ENCODE measurements at places on chromosomes 7 and 10. TPM values are rescaled to one million over a fixed set of nuclear protein-coding genes. Genes with fewer than 3 reads are reported as not detected.

GRCh38 chr7:136079478-136079892, 102.3 kb upstream of the MTPN start:
- no peak for DNase-seq
- H3K4me3 ChIP-seq, result no peak overlapping the region
- no peaks in the 10 kb centered on the region for H3K27me3 ChIP-seq
- no peaks in the 10 kb centered on the region for H3K36me3 ChIP-seq

DOCK1 gene
- 43.5 TPM for total RNA-seq

GRCh38 chr10:32972460-32972859, 14.4 kb upstream of the ITGB1 start:
- no peaks in the 10 kb centered on the region for H3K36me3 ChIP-seq
- H3K27me3 ChIP-seq, result no peaks in the 10 kb centered on the region
- H3K4me1 ChIP-seq, result no peaks in the 10 kb centered on the region
- no peak overlapping the region for H3K27ac ChIP-seq
- no peak for DNase-seq

DNA sequence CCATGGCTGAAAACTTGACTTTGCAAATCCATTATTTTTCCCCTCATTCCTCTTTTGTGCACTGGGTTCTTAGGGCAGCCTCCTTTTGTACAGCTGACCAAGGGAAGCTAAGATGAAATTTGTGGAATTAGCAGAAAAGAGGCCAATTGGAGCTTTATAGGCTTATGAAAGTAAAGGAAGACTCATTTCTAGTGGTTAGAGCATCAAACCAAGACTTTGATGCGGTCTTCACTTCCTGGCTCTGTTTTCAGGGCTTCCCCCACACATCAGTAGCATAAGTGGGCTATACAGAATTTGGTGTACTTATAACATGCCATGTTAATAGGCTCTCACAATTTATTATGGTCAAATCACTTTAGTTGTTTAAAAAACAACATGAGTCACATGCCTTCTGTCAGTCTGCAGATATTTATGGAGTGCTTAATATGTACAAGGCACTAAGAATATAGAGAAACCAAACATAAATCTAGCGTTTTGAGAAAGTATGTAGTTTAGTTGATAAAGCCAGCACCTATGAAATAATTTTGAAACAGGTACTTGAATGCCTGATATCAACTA, 5.7 kb downstream of the AUTS2 start:
- H3K27me3 ChIP-seq, result no peaks in the 10 kb centered on the region
- no peaks in the 10 kb centered on the region for H3K36me3 ChIP-seq
- H3K27ac ChIP-seq, result no peak overlapping the region
- H3K4me1 ChIP-seq, result peaks cover 21% of the 10 kb centered on the region
- no peak overlapping the region for H3K4me3 ChIP-seq

DNA sequence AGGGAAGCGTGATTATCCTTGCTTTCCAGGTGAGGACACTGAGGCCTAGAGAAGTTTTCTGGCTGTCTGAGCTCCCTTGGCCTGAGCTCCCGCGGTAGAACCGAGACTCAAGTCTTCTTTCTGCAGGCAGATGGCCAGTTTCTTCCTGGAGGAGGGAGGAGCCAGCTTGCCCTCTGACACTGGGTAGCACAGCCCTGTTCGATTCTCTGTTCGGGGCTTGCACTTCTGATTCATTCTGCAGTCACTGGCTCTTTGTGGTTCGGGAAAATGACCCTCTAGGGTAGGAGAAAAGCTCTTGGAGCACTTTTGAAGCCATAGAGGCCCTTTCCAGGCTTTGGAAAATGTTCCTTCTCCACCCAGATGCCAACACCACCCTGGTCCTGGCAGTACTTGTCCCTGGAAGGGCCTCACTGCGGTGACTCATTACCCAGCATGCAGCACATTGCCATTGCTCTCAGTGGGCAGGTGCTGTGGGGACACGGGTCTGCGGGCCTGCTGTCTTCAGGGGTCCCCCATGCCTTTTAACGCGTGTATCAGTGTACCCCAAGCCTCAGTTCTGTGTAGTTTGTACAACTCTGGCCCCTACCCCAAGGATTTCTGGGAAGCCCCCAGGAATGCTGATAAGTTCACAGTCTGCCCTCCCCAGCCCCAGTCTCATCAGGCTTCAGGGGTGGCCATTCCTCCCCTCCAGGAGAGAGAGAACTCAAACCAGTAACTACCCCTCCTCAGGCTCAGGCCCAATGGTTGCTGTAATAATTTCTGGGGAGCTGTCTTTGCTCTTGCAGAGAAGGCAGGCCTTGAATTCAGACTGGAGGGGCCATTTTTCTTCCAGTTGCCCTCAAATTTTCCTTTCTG, 11.9 kb downstream of the CHST3 start:
- DNase-seq, result peak; percentile 49
- no peak overlapping the region for H3K4me3 ChIP-seq
- peak overlapping the region; percentile 87 for H3K27ac ChIP-seq
- H3K27me3 ChIP-seq, result no peaks in the 10 kb centered on the region
- H3K36me3 ChIP-seq, result peaks cover 6% of the 10 kb centered on the region
- peaks cover 98% of the 10 kb centered on the region for H3K4me1 ChIP-seq

- H3K27me3 ChIP-seq, result no peaks in the 10 kb centered on the region
- H3K27ac ChIP-seq, result peak overlapping the region; percentile 66
- no peak overlapping the region for H3K4me3 ChIP-seq
- H3K36me3 ChIP-seq, result no peaks in the 10 kb centered on the region
- DNase-seq, result peak; percentile 83
Observed at GRCh38 chr7:105776068-105776790, 100.2 kb downstream of the ATXN7L1 start.

GIMAP4 gene
- 23.4 TPM for total RNA-seq

ZNF804B gene
- total RNA-seq, result under 0.01 TPM

- H3K27me3 ChIP-seq, result no peaks in the 10 kb centered on the region
- peak overlapping the region; percentile 87 for H3K27ac ChIP-seq
- no peak for DNase-seq
- peak overlapping the region; percentile 75 for H3K4me3 ChIP-seq
- peaks cover 9% of the 10 kb centered on the region for H3K4me1 ChIP-seq
Observed at GRCh38 chr7:107891636-107892366, 818 bp downstream of the DLD start.

GRCh38 chr7:44469461-44470134, 20.9 kb downstream of the NUDCD3 start:
- no peak for DNase-seq
- peaks cover 3% of the 10 kb centered on the region for H3K4me1 ChIP-seq
- no peaks in the 10 kb centered on the region for H3K27me3 ChIP-seq
- no peak overlapping the region for H3K4me3 ChIP-seq

CD36 gene
- 300 TPM for total RNA-seq

GRCh38 chr10:70315815-70316214, 32.0 kb upstream of the NPFFR1 start:
- no peak for DNase-seq
- H3K4me3 ChIP-seq, result no peak overlapping the region
- no peaks in the 10 kb centered on the region for H3K27me3 ChIP-seq
- H3K36me3 ChIP-seq, result peaks cover 12% of the 10 kb centered on the region

PIP gene
- total RNA-seq, result not detected

CRYGN gene
- 0.09 TPM for total RNA-seq

SAP25 gene
- total RNA-seq, result 0.98 TPM

CPA4 gene
- 2.0 TPM for total RNA-seq

GRCh38 chr7:113131367-113131766, 13.0 kb upstream of the SMIM30 start:
- no peak overlapping the region for H3K27ac ChIP-seq
- H3K36me3 ChIP-seq, result no peaks in the 10 kb centered on the region
- H3K27me3 ChIP-seq, result no peaks in the 10 kb centered on the region
- H3K4me3 ChIP-seq, result no peak overlapping the region
- no peaks in the 10 kb centered on the region for H3K4me1 ChIP-seq
- DNase-seq, result no peak

GRCh38 chr7:157687845-157688532, 351.2 kb downstream of the DNAJB6 start:
- H3K4me1 ChIP-seq, result peaks cover 29% of the 10 kb centered on the region
- H3K27ac ChIP-seq, result no peak overlapping the region
- peaks cover 86% of the 10 kb centered on the region for H3K27me3 ChIP-seq
- no peak overlapping the region for H3K4me3 ChIP-seq
- no peak for DNase-seq
- no peaks in the 10 kb centered on the region for H3K36me3 ChIP-seq

DNA sequence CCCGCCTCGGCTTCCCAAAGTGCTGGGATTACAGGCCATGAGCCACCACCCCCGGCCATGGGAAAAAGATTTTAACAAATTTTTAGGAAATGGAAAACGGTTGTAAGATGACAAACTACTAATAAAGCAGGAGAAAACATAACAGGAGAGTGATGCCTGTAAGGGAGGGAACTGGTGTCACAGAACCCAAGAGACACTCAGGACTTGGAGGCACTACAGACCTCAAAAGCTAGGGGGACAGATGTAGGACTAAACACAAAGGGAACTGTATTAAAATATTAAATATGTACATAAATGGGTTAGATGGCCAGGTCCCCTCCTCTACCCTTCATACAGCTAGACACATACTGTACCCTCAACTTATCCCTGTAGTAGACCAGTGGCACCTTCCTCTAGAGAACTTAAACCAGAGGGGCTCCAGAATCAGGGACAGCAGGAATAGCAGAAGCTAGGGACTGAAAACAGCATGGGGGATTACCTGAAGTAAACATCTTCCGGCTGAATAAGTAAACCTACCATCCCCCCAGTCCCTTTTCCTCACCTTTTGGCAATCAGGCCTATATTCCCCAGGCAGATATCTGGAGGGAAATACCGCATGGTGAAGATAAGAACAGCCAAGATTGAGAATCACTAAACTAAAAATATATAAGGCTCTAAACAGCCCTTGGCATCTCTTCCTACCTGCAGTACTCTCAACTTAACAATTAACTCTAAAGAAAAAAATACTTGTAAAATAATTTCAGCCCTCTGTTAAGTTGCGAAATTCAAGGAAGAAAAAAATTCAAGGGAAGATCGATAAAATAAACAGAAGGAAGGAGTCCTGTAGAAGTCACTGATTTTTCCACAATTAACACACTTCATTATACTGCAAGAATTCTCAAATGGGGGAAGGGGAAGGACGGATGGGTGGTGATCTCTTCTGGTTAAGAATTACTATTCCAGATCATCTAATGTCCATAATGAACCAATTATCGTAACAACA, 15.5 kb downstream of the TM9SF3 start:
- DNase-seq, result no peak
- no peak overlapping the region for H3K27ac ChIP-seq
- peaks cover 10% of the 10 kb centered on the region for H3K36me3 ChIP-seq
- no peaks in the 10 kb centered on the region for H3K4me1 ChIP-seq
- H3K27me3 ChIP-seq, result no peaks in the 10 kb centered on the region

ATRNL1 gene
- 7.1 TPM for total RNA-seq

GRCh38 chr10:112768121-112768520, 181.9 kb upstream of the TCF7L2 start:
- no peaks in the 10 kb centered on the region for H3K36me3 ChIP-seq
- H3K4me1 ChIP-seq, result no peaks in the 10 kb centered on the region
- DNase-seq, result no peak
- no peak overlapping the region for H3K4me3 ChIP-seq

DNA sequence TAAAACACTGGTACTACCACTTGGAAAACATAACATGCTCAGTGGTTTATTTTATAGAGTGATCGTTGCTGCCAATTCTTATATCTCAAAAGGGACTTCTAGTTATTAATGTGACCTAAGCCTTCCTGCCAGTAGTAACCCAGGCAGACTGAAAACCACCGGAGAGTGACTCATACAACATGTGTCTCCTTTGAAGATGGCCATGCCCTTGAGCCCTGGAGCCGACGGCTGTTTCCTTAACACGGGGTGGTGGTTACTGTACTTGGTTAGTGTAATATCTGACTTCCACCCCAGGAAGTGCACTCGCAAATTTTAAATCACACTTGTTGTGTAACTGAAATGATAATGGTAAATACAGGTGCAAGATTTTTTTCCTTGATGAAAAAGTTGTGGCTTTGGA, 30.5 kb downstream of the JAKMIP3 start:
- H3K27me3 ChIP-seq, result peaks cover 49% of the 10 kb centered on the region
- H3K36me3 ChIP-seq, result no peaks in the 10 kb centered on the region
- H3K4me3 ChIP-seq, result no peak overlapping the region
- H3K4me1 ChIP-seq, result no peaks in the 10 kb centered on the region
- no peak for DNase-seq

- H3K4me1 ChIP-seq, result peaks cover 15% of the 10 kb centered on the region
- H3K27me3 ChIP-seq, result peaks cover 9% of the 10 kb centered on the region
- no peak for DNase-seq
- no peak overlapping the region for H3K4me3 ChIP-seq
Observed at GRCh38 chr7:155263051-155263450, 34.6 kb upstream of the INSIG1 start.

GRCh38 chr7:150831851-150832250, 20.5 kb upstream of the AOC1 start:
- no peaks in the 10 kb centered on the region for H3K4me1 ChIP-seq
- H3K36me3 ChIP-seq, result no peaks in the 10 kb centered on the region
- no peak overlapping the region for H3K4me3 ChIP-seq
- no peak overlapping the region for H3K27ac ChIP-seq
- DNase-seq, result peak; percentile 21
- H3K27me3 ChIP-seq, result no peaks in the 10 kb centered on the region

- DNase-seq, result peak; percentile 85
- peaks cover 4% of the 10 kb centered on the region for H3K4me1 ChIP-seq
- H3K4me3 ChIP-seq, result no peak overlapping the region
- H3K27ac ChIP-seq, result peak overlapping the region; percentile 11
Observed at GRCh38 chr10:323651-324293, 188.5 kb downstream of the ZMYND11 start.

Data from muscle of leg (tissue), 16 donors.